ENCODE measurements at places on chromosomes 2 and 18.

- no peak for DNase-seq
Observed at GRCh38 chr2:119196301-119197125, 27.1 kb upstream of the STEAP3 start.

DNA sequence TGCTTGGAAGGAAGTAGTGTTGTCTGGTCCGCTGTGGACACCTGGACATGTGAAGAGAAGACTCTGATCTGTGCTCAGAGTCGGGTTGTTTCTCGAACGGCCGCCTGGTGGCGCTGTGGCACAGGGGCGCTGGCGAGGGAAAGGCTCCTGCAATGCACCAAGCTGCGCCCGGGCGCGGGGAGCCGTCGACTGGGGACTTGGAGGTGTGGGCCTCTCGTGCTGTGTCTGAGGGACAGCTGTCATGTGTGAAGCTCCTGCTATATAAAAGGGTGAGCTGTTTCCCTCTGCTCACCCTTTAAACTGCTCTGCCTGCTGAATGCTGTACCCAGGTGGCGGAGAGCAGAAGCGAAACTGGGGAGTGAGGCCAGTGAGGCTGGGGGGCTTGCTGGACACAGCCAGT lies 44.0 kb downstream of the GNAL start:
- DNase-seq: peak; percentile 41

DNA sequence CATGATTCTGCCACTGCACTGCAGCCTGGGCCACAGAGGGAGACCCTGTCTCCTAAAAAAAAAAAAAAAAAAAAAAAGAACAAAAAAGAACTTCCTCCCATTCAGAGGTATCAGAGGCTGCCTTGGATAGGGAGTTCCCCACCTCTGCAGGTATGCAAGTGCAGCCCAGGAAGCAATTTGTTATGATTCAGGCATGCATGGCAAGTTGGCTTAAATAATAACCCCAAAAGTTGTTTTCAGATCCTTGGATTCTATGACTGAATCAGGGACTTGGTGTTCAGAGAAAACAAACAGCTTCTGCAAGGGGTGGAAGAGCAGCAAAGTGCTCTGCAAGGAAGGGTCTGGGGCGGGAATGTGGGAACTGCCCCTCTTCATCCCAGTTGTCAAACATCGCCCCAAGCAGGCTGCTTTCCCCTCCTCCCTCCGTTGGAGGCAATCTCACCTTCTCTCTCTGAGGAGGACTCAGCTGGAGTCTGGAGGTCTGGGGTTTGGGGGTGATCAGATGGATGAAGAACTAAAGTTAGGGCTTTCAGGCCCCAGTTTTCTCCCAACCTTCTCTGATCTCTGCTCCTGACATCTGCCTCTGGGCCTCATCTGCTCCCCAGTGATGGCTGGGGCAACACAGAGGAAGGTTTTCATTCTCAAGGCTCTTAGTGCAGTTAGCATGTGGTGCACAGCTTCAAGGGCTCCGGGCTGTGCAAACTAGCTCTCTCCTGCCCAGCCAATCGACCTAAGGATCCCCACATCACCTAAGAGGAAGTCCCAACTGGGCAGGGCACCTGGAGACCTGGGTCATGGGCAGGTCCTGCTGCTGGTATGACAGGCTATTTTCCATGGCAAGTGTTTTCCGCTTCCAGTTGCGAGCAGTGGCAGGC lies 3.5 kb upstream of the GDF7 start:
- DNase-seq: no peak

GRCh38 chr18:48292229-48292628 lies 117.0 kb downstream of the ZBTB7C start:
- no peak for DNase-seq

- no peak for DNase-seq
Observed at GRCh38 chr2:226450141-226450540, 349.5 kb downstream of the IRS1 start.

- DNase-seq: no peak
Observed at GRCh38 chr18:63997606-63998005, 27.7 kb downstream of the SERPINB8 start.

GRCh38 chr18:12702221-12703095 lies at the start of the genes CEP76 and PSMG2:
Gene CEP76, minus strand, starts transcription at chr18:12702723. Its CDS starts 175 bp downstream, at chr18:12702548.
Gene PSMG2, plus strand, starts transcription at chr18:12703042. Its CDS starts 66 bp downstream, at chr18:12703108.
- DNase-seq: peak; percentile 57

DNA sequence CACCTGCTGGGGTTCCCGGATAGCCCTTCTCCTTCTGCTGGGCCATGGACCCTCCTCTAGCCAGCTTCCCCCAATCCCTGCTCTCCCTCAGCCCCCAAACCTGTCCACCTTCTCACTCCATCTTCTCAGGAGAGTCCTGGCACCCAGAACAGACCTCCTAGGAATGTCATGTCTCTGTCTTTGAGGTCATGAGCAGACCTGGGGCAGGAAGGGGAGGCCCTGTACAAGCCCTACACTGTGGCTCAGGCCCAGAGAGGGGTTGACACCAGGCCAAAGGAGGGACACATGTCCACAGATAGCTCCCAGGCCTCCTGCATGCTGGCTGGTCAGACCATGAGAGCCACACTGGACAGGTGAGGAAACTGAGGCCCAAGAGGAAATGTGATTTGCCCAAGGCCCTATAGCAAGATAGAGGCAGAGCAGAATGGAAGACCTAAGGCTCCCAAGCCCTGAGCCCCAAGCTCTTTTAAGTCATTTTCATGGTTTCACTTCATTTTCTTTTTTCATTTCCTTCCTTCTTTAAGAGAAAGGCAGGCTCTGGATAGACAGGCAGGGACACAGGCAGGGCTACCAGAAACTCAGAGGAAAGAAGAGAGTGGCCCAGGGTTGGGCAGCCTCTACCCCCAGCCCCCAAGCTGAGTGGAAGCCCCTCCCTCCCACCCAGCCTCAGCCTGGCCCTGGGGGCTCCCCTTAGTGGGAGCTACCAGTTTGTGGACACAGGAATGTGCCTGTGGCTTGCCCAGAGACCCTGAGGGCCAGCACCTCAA lies 159.7 kb downstream of the SMAD7 start:
- no peak for DNase-seq

DNA sequence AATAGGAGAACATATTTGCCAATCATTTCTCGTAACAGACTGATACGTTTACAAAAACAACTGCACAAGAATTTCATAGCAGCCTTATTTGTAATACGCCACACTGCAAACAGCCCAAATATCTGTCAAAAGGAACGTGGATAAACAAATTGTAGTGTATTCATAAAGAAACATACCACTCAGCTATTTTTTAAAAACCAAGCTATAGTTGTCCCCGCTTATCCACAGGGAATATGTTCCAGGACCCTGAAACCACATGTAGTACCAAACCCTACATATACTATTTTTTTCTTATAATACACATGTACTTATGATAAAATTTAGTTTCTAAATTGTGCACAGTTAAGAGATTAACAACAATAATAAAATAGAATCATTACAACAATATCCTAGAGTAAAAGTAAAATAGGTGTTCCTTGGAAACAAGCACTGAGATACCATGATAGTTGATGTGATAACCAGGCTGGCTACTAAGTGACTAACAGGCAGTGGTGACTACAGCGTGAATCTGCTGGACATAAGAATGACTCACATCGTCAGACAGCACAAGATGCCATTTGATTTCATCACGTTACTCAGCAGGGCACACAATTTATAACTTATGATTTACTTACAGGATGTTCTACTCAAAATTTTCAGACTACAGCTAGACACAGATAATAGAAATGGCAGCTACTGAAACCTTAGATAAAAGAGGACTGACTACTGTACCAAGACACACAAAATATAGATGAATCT lies 367.4 kb downstream of the NCKAP5 start:
- DNase-seq: no peak

DNA sequence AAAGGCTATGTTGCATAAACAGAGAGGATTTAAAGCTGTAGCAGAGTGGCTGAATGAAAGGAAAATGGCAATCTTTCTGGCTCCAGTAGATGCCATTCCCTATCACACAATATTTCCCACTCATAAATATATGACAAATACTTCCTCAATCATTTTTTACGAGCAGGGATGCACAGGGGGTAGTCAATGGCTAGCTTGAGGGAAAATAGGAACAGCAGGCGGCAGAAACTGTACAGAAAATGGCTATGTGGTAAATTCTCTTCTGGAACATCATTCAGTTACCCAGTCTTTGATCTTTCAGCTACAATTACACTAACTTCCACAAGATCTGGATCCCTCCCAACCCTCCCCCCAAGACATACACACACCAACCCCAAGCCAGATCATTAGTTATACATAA lies 127.2 kb downstream of the OLA1 start:
- no peak for DNase-seq

GRCh38 chr2:189210250-189211087 lies 30.9 kb upstream of the COL5A2 start:
- no peak for DNase-seq

DNA sequence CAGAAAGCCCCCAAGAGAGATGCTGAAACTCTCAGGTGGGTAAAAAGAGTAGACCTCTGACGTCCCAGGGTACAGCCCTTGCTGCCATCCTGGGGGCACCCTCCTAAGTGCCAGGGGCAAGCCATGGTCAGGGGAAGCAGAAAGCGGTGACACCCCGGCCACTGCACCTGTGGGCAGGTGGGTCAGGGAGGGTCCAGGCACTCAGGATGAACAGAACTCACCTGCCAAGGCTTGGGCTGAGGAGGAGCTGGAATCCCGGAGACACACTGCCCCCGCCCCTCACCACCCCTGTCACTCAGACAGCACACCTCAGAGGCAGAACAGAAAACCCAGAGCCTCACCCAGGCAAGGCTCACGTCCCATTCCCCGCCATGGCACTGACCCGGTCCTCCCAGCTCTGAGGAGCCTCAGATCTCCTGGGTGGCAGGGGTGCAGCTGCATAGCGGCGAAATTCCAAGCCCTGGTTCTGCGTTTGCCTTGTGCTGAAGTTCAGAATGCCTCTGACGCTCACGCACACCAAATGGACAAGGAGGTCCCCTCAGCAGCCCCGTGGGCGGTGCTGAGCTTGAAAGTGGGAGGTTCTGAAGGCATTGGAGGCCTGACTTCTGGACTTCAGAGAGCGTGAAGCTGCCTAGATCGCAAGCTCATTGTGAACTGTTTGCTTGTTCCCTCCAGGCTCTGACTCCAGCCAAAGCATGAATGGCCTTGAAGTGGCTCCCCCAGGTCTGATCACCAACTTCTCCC lies 4.3 kb downstream of the GPR17 start:
- no peak for DNase-seq

DNA sequence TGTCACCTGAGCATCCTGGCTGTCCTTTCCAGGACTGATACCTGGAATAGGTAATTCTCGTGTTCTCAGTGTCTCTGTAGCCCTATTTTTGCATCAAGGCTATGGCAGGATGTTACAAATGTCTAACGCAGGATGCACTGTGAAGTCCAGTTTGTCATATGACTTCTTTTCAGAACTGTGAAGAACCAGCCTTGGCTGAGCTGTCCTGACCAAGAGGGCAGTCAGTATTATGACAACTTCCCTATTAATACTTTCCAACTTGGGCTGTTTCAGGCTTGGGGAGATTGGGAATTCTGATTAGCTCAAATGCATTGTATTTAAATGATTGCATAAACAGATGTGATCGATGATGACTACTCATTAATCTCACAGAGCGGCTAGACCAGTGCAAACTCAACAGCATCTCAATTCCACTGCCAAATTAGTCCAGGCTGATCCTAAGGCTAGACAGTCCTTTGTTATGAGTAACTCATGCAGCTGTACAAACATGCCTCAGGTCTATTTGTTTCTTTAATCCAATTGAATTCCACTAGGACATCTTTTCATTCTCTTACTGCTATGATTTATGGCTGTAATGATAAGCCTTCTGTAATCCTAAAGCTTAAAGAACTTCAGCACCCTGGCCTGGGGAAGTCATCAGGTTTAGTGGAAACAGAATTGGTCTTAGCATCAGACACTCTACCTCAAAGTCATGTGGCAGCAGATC lies 331.6 kb downstream of the KCNS3 start:
- no peak for DNase-seq

DNA sequence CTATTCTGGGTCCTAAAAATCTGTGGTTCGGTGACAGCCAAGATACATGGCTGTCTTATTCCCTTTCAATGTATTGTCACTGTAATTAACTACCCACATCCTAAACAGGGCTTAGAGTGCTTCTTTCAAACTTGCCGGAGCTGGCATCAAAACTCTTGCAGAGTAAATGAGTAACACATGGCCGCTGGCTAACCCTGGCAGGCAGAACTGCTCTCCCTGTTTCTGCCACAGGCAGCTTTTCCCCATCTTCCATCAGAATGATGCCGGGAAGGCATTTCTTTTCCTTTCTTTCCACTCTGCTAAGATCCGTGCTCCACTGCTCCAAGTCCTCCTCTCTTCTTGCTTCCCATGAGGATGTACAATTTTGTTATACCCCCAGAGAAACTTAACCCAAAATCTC lies 54.8 kb upstream of the PTPRM start:
- no peak for DNase-seq
